ENCODE measurements at places on chromosomes 5 and 9. TPM values are rescaled to one million over a fixed set of nuclear protein-coding genes. Genes with fewer than 3 reads are reported as not detected.

GRCh38 chr5:132498686-132499271 is 8.2 kb upstream of the IRF1 start:
- DNase-seq: no peak

DNA sequence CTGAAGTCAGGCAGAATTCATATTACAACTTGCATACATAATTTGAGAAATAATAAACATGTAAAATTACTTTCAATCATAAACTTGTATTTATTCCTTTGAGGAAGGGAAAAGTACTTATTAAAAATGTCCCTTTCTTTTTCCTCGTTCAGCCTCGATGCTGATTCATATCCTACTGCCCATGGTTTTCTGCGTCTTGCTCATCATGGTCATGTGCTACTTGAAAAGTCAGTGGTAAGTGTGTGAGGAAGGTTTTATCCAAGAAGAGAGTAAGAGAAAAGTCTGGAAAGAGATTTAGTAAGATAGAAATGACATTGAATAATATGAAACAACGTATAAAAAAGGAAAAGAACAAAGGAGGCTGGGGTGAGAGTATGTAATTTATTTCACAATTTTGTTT is 85.9 kb downstream of the OSMR start:
- no peak for DNase-seq

DNA sequence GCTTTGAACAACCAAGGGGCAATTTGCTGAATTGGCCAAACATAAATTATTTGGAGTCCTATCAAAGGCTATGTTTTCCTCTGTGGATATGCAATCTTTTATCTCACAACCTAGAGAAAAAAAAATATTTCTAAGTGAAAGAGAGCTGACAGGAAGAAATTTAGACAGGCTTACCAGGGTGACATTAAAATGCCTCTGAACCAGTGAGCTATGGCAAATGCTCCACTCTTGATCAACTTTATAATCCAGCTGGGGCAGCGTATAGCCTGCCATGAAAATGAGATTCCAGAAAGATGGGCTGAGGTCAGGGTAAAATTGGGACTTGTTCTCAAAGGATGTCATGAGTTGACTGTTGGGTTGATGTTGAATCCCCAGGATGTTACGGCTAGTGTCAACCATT is 399.3 kb upstream of the TRPC7 start:
- no peak for DNase-seq

GRCh38 chr9:76893395-76893932 is 12.4 kb downstream of the PRUNE2 start:
- no peak for DNase-seq

GRCh38 chr9:1271367-1271766 is 221.2 kb downstream of the DMRT2 start:
- DNase-seq: no peak

OR1J1 gene
- polyA plus RNA-seq: not detected

DNA sequence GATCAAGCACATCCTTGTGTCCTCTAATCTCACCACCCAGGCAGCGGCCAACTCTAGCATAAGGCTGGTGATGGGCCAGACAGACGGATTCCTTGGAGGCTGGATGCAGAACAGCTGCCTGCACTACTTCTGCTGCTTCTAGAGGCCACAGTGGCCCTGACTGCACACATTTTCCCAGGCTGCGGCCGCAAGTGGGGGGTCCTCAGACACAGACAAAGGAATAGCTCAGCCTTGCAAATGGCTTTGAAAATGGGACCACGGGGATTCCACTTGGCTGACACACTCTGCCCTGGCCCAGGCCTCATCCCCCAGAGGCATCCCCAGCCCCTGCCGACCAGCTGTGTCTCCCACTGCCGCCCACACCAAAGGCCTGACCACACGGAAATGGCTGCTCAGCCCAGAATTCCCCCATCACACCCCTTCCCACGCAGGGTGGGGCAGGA is 540.8 kb downstream of the BNC2 start:
- no peak for DNase-seq

DNA sequence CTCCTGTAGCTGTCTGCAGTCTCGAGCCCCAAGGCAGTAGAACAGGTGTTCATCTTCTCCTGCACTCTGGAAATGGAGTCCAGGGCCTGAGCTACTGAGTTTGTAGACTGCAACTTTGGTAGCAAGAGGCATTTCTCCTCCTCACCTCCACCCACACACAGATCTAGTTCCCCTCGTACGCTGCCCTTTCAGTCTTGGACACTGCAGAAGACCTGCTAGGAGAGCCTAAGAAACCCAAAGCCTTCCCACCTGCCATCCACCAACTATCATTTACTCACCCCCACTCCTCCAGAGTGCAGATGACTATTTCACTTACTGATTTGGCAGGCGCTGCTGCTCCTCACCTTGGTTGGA is 59.0 kb downstream of the KCNIP1 start:
- no peak for DNase-seq

- no peak for DNase-seq
Measured at GRCh38 chr5:59002162-59002825, 419.4 kb downstream of the RAB3C start.

NUP188 gene
- 41.6 TPM for polyA plus RNA-seq

GRCh38 chr9:121085661-121086060 is 10.9 kb downstream of the CNTRL start:
- no peak for DNase-seq

- no peak for DNase-seq
Measured at GRCh38 chr5:60196385-60197113, 303.0 kb upstream of the PDE4D start.

- no peak for DNase-seq
Measured at GRCh38 chr5:404666-405241, 38.2 kb upstream of the EXOC3 start.

DNA sequence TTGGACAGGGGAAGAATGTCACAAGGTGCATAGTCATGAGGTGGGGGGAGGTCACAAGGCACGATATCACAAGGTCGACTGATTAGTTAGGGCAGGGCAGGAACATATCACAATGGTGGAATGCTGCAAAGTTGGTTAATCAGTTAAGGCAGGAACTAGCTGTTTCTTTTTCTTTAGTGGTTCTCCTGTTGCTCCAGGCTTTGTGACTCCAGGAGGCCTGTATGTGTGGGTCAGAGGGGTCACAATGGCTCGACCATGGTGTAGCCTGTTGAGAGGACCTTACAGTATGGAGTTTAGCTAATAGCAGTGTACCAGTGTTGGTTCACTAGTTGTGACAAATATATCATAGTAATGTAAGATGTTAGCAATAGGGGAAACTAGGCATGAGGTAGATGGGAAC is 12.4 kb upstream of the FSD1L start:
- no peak for DNase-seq

SNCAIP gene
- 11.9 TPM for polyA plus RNA-seq

- DNase-seq: no peak
Measured at GRCh38 chr9:72635197-72635596, 113.8 kb downstream of the TMC1 start.

GRCh38 chr9:70285246-70285645 is 26.5 kb downstream of the SMC5 start:
- DNase-seq: no peak

DNA sequence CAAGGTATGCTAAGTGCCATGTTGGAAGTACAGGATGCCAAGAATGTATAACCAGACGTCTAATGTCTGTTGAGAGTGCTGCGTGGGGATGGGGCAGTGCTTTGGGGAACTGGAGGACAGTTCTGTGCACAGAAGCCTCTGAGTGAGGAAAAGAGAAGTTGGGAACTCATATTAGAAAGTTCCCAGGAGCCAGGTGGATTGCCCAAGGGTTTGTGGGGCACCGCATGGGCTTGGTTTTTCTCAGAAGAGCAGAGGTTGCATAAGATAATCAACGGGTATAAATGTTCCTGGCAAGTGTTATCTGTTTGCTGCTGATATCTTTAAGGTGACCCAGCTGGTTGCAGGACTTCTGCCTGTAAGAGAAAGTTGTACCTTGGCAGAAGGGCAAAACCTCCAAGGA is 13.1 kb downstream of the HRH2 start:
- DNase-seq: no peak

DIPK1B gene
- 14.0 TPM for polyA plus RNA-seq

DNA sequence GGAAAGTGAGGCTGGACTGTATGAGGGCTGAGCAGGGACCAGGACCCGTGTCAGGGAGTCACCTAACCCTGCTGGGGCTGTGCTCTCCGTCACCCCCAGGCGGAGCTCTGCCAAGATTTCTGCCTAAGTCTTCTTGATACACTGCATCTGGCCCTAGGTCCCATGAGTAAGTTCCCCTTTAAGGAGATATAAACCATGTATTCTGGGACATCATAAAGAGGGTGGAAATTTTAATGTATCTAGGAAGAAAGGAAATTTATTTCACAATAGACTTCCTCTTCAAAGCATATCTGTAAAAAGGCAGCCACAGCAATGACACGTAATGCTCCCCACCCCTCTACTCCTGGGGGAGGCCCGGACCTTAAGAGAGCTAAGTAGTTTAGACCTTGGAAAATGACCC is 183.4 kb downstream of the FBXL7 start:
- no peak for DNase-seq

DNA sequence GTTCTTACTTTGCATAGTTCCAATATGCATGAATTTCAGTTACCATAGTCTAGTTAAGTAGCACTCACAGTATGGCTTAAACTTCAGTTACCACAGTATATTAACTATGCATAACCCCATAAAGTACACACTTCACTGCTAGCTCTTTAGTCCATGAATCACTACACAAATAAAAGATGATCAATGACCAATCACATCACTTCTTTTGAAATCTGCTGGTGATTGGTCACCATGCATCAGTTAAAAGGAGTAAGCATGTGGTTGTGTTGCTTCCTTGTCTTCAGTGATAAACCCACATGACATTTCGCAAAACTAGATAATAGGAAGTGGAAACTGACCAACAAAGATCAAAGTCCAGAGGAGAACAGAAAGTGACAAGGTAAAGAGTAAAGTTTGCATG is 79.0 kb downstream of the TAF11L14 start:
- no peak for DNase-seq

GRCh38 chr9:37328556-37329227 is 93.8 kb upstream of the GRHPR start:
- no peak for DNase-seq

DNA sequence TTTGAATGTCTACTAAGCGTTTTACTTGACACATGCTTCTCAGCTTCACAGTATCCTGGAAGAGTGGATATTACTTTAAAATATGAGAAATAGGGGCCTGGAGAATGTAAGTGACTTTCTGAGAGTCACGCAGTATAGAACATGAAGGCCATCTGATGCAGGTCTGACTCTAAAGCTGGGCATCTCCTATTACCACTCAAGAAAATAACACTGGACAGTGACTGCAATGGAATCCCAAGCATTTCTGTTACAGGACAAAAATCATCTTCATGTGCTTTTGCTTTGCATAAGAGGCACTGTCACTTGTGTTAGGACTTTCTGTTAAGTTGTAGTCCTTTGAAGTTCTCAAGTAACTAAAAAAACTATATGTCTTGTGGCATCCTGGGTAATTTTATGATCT is 335.5 kb downstream of the FBXL7 start:
- no peak for DNase-seq

DNA sequence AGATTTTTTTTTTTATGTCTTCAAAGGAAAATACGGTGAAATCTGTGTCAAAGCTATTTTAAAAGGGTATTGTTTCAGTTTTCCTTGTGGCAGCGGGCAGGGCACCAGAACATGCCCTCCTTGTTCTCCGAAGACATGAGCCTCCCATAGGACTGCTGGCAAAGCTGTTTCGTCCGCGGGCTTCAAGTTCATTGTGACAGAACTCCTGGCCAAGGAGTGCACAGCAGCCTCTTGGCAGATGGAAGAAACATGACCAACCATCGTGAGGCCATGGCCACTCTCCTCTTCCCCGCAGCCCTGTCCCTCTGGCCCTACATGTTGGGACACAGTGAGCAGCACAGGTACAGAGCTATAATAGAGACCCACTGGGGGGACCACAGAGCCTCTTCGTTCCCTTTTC is 99.5 kb downstream of the AOPEP start:
- no peak for DNase-seq

GRCh38 chr9:135704483-135704882 is 2.5 kb downstream of the KCNT1 start:
- peak; percentile 51 for DNase-seq

DNA sequence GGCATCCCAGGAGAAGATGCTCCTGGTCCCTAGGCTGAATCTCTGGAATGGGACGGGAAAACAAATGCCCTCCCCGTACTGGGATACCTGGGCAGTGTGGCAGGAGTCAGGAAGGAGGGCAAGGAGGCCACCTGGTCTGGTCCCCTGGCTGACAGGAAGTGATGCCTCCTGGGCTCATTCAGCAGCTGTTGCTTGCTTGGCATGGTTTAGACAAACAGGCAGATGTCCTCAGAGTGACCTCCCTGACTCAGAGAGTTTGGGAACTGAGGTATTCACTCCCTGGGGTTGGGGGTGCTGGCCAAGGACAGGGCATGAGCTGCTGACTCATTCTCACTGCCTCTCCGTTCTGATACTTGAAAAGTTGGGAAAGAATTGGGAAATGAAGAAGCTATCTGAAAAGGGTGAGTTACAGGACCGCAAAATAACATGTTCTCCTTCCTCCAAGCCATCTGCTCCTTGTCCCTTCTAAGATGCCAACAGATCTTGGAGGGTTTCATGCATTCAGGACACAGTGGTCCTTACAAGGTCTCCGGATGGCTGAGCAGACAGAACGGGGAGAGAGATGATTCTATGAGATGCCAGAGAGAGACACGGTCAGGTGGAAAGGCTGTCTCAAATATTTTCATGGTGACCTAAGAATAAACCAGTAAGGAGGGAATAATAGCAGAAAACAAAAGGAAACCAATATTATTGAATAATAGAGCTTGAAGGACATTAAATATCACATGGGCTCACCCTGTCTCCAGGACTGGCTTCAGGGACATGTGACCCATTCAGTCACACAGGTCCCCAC is 534.5 kb downstream of the BNC2 start:
- no peak for DNase-seq

- no peak for DNase-seq
Measured at GRCh38 chr5:143398451-143399237, 4.8 kb downstream of the NR3C1 start.

THBS4 gene
- 442 TPM for polyA plus RNA-seq

SCAI gene
- 14.0 TPM for polyA plus RNA-seq

DNA sequence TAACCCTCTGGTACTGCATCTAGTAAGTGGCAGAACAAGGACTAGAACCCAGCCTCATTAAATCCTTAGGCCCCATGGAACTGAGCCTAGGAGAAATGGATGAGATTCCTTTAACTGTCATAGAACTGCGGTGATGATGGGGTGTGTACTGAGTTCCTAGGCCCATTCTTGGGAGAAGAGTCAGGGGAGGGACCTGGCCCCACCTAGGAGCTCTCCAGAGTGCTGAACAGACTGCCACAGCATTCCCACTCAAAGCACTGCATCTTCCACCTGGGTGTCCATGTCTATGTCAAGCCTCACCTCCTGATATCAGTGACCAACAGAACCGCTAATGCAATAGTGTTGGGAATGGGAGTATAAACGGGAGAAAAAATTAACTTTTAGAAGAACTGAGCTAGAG is 36.6 kb downstream of the TTLL11 start:
- no peak for DNase-seq

SUSD3 gene
- polyA plus RNA-seq: 0.89 TPM

INSL6 gene
- 0.48 TPM for polyA plus RNA-seq

DNA sequence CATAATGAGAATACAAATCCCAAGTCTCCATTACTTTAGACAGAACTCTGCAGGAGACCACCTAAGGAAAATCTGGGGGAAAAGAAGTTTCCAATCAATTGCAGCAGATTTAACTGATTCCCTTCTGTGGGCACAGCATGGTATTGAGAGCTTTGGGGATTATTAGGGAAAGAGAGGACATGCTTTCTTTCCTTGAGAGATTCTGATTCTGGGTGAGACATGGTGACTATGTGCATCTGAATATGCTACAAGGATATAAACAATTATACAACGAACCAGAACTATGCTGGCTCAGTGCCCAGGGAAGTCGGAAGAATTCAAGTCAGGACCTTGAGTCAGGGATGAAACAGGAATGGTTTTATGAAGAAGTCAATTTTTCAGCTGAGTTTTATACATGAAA is 183.7 kb downstream of the PDE4D start:
- no peak for DNase-seq
